ENCODE measurements at places on chromosomes 7 and 10.

DNA sequence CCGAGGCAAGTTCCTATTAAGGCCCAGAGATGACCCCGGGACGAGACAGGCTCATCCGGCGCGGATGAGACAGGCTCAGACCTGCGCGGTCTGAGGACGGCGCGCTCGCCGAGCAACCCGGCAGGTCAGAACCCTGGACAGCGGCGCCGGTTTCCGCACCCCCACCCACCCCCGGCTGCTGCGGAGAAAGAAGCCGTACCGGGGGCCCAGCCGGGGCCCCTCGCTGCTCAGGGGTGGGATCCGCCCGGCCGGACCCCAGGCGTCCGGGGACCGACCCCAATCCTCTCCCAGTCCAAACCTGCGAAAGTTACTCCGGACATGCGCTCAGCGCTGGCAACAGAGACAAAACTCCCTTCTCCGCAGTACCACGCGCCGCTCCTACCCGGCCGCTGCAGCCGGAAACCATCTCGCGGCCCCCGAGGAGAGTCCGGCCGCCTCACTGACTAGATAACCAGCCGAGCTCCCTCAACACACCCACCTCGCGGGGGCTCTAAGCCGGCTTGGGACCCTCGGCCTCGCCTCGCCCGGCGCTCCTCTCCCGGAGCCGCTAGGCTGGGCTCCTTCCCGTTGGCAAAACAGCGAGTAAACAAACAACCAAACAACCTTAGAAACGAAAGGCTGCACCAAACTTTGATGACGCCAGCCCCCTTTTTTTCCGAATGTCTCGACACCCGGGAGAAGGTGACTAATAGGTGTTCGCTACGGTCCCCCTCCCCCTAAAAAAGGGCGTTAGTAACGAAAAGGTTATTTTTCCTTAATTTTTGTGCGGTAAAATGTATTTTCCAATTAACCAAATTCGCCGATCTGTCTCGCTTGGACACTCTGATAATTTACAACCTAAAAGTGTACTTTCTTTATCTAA is 2.3 kb upstream of the DRGX start:
- DNase-seq = no peak

GRCh38 chr7:130695840-130696239 is 9.5 kb upstream of the TSGA13 start:
- DNase-seq = peak; percentile 17

DNA sequence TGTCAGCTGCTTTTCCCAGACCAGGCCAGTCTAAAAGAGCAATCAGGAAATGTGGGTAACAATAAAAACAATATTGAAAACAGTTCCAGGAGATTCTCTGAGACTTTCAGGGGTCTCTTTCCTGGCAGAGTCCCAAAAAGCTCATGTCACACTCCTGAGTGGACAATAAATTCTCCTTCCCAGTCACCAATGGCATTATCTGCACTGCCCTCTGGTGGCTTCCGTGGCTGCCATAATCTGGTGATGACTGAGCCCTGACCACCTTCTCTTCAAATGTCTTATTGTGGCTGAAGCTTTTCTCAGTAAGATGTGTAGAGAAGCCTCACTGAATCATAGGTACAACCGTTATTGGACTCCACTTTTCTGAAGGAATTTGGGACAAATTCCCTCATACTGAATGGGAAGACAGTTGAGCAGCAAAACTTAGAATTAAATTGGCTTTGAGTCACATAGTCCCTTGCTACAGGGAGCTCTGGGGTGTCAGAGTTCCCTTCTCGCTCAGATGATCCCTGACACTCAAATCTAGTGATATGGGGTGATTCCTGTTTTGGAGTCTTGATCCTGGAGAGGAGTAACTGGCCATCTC is 24.4 kb upstream of the ASAH2 start:
- DNase-seq = no peak

DNA sequence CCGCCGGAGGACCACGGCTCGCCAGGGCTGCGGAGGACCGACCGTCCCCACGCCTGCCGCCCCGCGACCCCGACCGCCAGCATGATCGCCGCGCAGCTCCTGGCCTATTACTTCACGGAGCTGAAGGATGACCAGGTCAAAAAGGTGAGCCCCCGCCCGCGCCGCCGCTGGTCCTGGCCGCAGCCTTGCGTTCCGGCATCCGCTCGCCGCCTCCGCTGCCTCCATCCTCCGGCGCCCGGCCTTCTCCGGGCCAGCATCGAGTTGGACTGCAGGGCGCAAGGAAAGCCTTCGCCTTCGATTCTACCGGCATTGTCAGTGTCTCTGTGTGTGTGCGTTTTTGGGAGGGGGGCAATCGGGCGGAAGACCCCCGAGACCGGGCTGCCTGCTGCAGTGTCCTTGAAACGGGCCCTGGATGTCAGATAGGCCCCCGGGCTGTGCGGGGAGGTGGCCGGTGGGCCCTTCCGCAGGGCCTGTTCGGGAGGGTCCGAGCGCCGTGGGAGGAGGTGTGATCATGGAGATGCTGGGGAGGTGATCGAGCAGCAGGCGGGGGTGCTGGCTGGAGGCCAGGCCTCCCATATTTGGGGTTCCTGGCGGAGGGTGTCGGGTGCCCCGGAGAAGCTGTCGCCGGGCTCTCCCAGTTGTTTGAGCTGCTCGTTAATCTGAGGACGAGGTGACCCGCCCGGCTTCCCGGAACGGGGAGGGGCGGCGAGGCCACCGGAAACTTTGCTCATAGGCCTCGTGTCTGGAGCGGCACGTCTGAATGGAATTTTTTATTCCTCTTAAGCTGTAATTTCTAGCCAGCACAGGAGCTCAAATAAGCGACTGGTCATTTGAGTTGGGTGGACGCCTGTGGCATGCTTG is 40.8 kb downstream of the HK1 start:
- no peak for DNase-seq

DNA sequence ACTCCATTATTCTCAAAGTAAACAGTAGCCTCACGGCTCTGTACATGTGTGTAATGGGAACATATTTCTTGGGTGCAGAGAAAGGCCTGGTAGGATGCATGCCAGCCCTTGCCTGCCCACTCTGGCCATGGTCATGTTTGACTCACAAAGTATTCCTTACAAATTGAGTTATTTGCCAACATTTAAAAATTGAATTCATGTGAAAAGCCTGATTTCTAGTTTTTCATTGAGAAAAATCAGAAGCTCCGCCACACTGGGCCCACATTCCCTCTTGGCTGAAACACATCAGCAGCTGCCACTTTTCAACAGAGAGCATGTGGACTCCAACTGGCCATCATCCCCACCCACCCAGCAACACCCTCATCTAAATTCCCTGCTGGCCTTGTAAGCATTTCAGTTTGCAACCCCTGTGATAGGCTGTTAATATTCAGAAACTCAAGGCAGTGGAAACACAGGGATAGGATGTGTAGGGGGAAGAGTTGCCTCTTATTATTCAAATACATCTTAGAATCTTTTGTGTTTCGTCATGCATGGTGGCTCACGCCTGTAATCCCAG is 40.9 kb downstream of the CDH23 start:
- DNase-seq = no peak

All from NCI-H748 treated with DMSO at 0.1 percent for 48 hours (cell line).